Hepatocyte (in vitro differentiated cells): ENCODE measurements at places on chromosomes 5 and 9.

DNA sequence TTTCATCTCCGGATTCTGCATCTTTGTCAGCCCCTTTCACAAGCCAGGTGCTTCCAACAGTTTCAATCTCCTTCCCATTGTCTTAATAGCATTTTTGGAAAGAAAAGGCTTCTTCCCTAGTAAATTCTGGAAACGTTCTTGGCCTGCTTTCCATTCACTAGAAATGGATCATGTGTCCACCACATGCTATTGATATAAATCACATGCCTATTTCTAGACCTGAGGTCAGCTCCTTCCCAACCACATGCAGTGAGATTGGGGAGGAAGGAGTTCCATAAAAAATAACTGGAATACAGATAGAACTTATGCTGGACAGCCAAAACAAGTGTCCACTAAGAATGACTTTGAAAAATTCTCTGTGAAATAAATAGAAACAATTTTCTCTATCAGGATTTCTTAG lies 181.6 kb upstream of the TMEM161B start:
- no peak for DNase-seq

GRCh38 chr5:157855404-157855994 lies 3.4 kb downstream of the CLINT1 start:
- DNase-seq: peak; percentile 65

DNA sequence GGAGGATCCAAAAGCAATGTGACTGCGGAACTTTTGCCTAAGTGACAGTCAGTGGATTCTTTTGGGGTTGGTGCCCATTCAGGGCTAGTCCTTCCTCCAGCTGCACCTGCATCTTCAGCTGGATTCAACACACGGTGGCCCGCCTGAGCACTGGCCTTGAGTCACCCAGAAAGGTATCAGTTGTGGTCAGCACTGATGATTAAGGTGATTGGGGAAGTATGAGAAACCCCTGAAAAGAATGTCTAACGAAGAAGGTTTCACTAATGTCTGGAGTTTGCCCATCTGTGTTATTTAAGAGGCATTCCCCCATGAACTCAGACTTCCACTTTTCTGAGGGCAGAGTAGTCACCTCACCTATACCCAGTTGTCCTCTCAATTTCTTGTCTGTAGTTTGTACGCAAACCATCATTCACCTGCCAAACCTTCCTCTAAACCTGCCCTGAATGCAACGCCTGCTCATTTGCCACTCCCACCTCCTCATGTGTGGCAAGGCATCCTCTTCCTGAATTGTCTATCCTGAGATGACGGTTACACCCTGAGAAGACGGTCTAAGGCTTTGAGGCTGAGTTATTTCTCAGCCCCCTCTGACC lies 27.2 kb downstream of the CSF2 start:
- no peak for DNase-seq

DNA sequence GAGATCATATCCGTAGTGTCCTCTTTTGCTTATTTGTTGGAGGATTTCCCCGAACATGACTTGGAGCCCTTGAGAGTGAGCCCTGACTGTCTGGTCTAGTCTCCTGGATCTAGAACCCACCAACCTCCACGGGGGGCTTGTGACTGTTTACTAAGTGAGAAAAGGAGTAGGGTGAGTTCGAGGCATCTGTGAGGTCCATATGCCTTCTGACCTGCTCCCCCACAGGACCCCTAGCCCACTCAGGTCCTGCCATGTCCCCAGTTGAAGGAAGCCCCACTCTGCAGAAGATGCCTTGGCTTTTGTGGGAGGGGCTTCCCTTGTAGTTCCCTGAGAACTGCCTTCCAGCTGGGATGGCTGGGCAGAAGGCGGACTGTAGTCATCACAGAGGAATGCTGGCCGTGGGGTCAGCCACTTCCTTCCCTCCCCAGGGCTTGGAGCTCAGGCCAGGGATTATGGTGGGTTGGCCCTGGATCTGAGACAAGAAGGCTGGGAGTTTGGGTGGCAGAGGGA lies 7.0 kb upstream of the IRF1 start:
- peak; percentile 81 for DNase-seq

- DNase-seq: no peak
Measured at GRCh38 chr5:35264509-35264908, 34.2 kb upstream of the PRLR start.

DNA sequence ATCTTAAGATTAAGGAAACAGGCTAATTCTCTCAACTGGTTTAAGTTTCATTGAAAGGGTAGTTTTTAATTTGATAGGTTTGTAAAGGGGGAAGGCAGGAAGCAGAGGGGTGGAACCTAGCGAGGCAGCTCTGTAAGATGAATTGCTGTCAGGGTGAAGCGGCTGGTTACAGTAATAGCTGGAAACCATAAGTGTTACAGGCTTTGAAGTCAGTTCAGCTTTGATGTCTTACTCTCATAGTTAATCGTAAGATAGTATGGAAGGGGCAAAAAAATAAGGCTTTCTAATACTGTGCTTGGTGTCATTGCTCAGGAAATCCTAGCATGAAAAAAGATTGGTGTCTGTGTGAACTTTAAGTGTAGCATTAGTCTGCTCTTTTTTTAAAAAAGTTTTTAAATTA lies 20.3 kb downstream of the POU5F2 start:
- no peak for DNase-seq

- DNase-seq: no peak
Measured at GRCh38 chr5:179759581-179760551, 27.2 kb downstream of the MAML1 start.

DNA sequence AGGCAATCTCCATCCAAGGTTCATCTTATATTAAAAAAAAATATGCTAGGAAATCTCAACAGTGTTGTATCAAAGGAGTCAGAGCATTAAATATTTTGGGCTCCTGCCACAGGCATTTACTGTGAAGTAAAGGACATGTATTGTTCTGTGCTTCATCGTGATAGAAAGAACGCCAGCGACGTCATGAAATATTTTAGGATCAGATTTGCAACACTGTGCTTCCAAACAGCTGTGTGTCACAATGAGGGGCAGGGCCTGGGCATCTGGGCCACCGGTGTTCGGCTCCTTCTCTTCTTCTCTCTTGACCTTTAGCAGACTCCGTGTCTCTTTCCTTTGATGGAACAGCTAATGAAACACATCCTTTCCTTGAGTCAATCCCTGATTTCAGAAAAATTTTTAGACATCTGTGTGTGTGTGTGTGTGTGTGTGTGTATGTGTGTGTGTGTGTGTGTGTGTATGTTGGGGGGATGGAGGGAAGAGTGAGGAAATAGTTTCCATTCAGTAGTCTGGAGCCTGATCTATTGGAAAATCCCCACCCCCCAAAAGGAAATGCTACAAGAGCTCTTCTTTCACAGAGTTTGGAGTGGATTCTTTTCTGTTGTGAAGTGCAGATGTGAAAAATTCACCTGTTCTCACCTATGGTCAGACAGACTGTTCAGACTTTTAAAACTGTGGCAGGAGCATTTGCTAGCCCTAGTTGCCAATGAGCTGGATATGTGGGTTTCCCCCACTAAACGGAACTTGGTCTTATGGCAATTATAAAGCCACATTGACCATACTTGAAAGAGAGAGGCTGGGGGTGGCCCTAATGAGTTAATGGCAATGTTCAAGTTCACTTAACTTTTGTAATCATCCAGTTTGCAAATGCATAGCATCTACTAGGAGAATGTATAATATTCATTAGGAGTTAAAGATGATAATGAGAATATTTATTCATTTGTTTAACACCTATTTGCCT lies 18.1 kb upstream of the TNC start:
- no peak for DNase-seq

GRCh38 chr9:68793605-68794343 lies 88.7 kb downstream of the PIP5K1B start:
- DNase-seq: no peak

GRCh38 chr5:93585041-93585766 lies 2.2 kb downstream of the NR2F1 start:
- no peak for DNase-seq

GRCh38 chr9:113012492-113012891 lies 500 bp upstream of the ZNF883 start:
- no peak for DNase-seq

DNA sequence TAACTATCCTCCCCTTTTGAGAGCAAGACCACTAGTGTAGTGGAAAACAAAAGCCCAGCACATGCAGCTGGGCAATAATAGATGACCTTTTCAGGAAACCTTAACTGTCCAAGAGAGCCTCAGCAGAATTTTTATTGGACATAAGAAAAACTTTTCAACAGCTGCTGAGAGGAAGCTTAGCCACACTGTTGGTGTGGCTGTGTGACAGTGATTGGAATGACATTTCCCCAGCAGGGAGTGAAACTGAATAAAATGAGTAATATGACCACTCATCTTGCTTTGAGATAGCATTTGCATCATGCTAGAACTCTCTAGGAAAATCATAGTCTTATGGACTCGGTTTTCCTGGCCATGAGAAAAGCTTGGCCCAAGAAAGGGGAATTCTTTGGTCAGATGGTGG lies 687.8 kb downstream of the SLCO4C1 start:
- DNase-seq: no peak

DNA sequence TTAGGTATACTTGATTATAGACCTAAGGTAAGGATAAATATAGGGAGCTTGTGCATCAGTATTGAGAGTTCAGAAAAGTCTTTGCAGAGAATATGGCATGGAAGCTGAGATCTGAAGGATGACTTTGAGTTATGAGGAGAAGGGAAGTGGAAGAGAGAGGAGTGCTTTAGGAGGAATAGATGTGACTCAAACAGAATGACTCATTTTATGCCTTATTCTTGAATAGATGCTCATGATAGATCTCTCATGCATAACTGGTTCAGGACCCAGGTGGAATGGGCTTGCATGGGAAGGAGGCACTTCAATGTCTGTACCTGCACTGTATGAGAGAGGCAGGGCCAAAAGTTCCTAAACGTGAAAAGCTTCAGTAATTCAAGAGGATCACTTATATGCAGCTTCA lies 103.3 kb downstream of the CWC27 start:
- DNase-seq: no peak

DNA sequence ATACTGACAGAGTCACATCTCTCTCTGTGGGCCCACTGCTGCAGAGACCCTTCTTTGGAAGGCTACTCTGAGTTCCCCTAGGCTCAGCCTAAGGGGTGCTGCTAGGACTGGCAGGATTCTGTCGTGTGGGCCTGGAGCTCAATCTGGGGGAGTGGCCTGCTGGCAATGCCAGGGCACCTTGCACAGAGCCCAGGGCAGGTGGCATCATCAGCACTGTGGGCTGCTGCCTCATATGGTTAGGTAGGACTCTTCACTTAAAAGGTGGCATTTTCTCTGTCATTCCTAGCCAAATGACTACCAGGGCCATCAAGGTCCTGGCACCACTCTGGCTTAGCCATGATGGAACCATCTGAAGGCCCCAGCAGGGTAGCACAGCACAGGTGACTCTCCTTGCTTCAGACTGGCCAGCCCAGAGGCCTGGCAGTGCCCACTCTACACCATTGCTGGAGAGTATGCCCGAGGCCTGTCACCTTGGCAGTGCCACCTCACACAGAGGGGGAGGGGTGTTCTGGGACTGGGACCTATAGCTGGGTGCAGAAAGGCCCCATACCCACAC lies 21.9 kb downstream of the PITX1 start:
- no peak for DNase-seq

- DNase-seq: peak; percentile 24
Measured at GRCh38 chr5:139104577-139105276, 93.4 kb downstream of the SIL1 start.

DNA sequence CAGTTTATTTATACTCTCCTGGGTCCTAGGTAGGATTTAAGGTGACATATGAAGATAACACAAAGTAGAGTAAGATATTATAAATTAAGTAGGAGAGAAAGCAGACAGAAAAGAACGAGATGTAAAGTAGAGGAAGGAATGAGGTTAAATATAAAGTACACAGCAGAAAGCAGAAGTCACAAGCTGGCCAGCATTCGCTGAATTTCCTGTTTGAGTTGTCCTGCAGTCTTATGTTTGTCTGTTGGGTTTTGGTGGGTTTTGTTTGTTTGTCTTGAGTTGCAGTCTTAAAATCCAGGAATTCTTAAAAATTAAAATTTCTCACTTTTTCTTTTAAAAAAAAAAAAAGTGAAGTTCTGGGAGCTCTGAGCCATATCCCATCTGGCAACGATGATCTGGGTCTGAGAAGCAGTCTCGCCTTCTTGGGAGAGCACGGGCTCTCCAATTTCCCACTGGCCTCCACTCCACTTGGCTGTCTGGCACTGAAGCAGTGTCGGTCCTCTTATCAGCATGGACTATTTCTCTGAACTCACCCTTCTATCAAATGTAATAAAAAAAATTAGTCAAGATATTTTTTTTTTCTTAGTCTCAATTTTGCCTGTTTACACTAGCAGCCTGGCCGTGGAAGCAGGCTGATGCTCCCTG lies 2.0 kb downstream of the S100Z start:
- DNase-seq: no peak

DNA sequence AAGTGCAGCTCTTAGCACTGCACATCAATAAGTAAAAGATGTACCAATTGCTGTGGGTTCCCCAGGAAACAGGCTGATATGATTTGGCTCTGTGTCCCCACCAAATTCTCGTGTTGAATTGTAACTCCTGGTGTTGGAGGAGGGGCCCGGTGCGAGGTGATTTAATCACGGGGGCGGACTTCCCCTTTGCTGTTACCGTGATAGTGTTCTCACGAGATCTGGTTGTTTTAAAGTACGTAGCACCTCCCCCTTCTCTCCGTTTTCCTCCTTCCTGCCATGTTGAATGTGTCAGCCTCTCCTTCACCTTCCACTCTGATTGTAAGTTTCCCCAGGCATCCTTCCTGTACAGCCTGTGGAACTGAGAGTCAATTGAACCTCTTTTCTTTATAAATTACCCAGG lies 93.2 kb upstream of the ACTBL2 start:
- DNase-seq: no peak

DNA sequence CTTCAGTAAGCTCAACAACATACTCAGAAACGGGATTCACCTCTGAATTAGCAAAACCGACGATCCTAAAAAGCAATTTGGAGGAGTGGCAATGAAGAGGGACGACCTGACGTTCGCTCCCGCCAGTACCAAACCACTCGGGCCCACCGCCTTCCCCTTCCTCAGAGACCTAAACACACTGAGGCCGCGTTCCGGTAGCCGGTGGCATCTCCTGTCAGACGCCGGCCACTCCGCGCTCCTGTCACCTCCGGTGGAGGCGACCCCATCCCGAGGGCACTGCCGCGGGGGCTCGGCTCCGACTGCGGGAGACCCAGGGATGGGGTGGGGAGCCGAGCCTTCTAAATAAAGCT lies 617 bp downstream of the PPP6C start:
- peak; percentile 43 for DNase-seq

DNA sequence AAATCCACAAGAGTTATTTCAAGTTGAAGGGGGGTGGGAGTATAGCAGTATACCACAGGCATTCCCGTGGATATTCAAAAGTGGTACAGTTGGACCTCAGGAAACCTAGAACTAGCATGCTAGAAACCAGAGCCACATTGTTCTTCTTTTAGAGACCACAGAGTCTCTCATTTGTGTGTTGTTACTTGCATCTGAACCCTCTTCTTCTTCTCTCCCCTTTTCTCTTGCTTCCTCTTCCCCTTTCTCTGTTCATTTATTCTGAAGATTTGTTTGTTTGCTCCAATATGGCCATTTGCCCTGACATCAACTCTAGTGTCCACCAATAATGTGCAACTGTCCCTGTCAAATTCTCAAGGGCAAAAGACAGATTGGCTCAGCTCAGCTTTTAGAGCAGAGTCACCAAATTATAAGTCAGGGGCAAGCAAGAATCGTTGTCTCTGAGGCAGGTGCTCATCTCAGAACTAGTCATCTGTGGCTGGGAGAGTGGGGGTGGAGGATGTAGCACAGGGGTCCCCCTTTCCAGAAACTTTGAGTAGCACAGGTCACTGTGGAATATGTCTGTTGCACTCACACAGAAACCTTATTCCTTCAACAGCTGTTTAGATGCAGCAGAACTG lies 321.1 kb downstream of the ARRDC3 start:
- no peak for DNase-seq

GRCh38 chr9:16207161-16207560 lies 654.3 kb downstream of the CCDC171 start:
- DNase-seq: peak; percentile 50
